Esophagus mucosa (tissue), 1 donor: ENCODE measurements at places on chromosomes 16 and 17. TPM values are rescaled to one million over a fixed set of nuclear protein-coding genes. Genes with fewer than 3 reads are reported as not detected.

The AOC3 gene
- 5.7 TPM for total RNA-seq

The EFCAB13 gene
- total RNA-seq, result 2.0 TPM

The PPM1E gene
- total RNA-seq, result 0.04 TPM

The TBC1D3E gene
- not detected for total RNA-seq

The TMC7 gene
- 0.72 TPM for total RNA-seq

The CHST4 gene
- 0.16 TPM for total RNA-seq

The CDK10 gene
- 37.3 TPM for total RNA-seq

The TSPOAP1 gene
- total RNA-seq, result 2.6 TPM
